ENCODE measurements at places on chromosomes 6 and 20.

GRCh38 chr20:46350201-46350985, 42.1 kb upstream of the CDH22 start:
- no peak for DNase-seq

DNA sequence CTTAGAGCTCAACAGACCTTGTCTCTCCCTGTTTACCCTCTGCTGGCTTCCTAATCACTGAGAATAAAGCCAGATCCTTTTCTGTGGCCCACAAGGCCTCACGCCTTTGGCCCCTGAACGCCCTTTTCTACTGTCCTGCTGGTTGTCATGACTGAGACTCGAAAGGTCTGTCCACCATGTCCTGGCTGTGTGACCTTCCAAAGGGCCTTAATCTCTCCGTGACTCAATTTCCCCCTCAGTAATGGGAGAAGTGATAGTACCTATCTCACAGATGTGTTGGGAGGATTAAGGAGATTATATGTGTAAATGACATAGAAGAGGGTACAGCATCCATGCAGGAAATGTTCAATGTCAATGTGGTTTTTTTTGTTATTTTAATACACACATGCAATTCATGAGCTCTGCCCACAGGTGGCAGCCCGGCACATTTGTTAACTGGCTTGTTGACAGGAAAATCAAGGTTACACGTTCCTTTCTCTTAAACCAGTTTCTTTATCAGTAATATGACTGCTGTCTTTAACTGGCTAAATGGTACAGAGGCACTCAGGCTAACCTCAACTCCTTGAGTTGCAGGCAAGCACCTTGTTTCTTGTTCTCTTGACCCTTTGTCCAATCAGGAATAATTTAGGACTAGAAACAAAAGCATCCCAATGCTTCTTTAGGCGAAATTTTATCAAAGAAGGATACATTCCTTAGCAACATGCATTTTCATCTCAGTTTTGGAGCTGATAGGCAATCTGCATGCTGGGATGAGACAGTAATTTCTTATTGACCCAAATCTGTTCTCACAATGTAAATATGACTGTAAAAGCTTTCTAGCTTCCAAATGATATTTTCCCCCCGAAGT, 16.6 kb downstream of the SLC22A1 start:
- no peak for DNase-seq

GRCh38 chr6:20870493-20870892, 336.2 kb downstream of the CDKAL1 start:
- no peak for DNase-seq

GRCh38 chr6:168555618-168556273, 114.8 kb downstream of the SMOC2 start:
- DNase-seq: no peak

GRCh38 chr6:74507649-74508048, 698.2 kb downstream of the COL12A1 start:
- no peak for DNase-seq

DNA sequence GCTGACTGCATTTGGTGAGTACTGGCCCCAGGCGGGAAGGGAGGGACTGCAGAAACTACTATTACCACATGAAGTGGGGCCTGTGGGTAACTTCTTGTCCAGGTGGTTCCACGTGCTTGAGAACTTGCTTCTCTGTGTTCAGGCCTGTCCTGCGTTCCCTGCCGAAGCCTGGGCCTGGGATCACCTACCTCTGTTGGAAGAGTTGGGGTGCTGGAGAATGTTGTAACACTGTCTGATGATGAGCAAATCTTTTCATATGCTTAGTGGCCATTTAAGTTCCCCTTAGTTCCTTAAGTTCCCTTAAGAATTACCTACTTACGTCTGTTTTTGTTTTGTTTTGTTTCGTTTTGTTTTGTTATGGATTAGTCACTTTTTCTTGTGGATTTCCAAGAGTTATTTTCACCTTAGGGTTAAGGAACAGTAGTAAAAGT, 154.4 kb downstream of the DTNBP1 start:
- no peak for DNase-seq

DNA sequence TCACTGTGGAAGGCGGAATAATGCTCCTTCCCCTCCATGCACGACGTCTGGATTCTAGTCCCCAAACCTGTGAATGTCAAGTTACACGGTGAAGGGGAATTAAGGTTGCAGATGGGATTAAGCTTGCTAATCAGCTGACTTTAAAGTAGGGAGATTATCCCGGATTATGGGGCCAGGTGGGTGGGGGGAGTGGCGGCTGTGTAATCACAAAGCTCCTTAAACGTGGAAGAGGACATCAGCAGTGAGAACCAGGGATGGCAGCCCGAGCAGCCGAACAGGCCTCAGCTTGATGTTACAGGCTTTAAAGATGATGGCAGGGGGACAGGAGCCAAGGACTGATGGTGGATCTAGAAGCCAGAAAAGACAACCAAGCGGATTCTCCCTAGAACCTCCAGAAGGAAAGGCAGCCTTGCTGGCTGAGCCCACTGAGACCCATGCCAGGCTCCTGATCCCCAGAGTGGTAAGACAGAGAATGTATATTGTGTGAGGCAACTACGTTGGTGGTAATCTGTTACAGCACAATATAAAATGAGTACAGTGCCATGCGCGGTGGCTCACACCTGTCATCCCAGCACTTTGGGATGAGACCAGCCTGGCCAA, 117.5 kb downstream of the SCML4 start:
- DNase-seq: no peak

DNA sequence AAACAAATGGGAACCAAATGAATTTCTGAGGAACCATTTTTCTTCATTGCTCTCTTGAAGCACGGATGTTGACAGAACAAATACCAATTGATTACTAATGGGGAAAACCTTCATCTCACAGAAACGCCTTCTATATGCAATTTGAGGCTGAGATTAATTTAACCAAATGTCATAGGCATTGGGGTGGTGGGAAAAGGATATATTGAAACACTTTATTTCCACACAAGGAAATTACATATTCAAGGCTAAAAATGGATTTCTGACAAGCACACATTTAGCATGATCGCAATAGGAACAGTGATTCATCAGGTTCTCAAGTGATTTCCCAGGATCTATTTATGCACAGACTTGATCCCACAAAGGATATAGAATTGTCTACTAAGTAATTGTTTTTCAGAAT, 88.9 kb downstream of the COL12A1 start:
- no peak for DNase-seq

GRCh38 chr6:37688078-37688850, 9.4 kb downstream of the MDGA1 start:
- DNase-seq: no peak

- DNase-seq: no peak
Observed at GRCh38 chr6:108157234-108157980, 8.4 kb upstream of the NR2E1 start.

- peak; percentile 84 for DNase-seq
Observed at GRCh38 chr6:16238963-16239797, 793 bp downstream of the GMPR start.

- DNase-seq: no peak
Observed at GRCh38 chr6:98838032-98838431, 3.7 kb downstream of the POU3F2 start.
